Effector memory CD4-positive, alpha-beta T cell (primary cell): ENCODE measurements at places on chromosomes 12 and 14.

GRCh38 chr12:106446419-106447092, 89.0 kb downstream of the POLR3B start:
- DNase-seq, result no peak

- DNase-seq, result no peak
Measured at GRCh38 chr12:77082021-77082420, 16.7 kb upstream of the E2F7 start.

- DNase-seq, result no peak
Measured at GRCh38 chr14:89163031-89163636, 253.9 kb downstream of the FOXN3 start.

DNA sequence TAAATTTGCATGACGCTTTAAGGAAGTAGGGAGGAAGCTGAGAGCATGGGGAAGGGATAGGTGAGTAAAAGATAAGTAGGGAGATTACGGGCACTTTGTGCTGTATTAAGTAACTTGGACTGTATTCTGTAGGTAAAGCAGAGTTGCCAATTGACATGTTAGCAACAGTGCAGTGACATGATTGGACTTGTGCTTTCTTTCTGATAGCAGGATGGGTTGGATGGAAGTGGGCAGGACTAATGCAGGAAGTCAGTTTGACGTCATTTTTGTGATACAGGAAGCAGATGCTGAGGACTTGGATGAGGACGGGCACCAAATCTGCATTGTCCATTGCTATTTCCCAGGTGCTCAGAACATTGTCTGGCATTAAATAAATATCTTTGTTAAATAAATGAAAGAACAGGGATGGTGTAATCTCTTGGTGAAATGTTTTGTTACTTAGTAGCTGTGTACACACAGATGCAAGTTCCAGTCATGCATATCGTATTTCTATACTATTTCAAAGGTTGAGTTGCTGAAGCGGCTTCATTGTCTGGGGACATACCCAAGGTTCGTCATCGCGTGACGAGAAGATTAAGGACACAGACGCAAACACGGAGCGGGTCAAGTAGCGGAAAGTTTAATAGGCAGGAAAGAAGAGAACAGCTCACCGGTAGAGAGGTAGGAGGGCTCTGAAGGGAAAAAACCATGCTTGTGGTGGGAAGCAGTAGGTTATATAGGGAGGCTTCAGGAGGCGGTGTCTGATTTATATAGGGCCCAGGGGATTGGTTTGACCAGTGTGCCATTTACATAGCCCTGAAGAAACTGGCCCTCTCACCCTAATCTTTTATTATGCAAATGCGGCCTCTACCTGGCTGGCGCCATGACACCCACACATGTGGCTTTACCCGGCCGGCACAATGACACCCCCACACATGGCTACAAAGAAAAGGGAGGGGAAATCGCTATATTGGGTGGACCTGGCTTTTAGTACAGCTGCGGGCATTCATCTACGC, 30.7 kb downstream of the GUCY2C start:
- no peak for DNase-seq

DNA sequence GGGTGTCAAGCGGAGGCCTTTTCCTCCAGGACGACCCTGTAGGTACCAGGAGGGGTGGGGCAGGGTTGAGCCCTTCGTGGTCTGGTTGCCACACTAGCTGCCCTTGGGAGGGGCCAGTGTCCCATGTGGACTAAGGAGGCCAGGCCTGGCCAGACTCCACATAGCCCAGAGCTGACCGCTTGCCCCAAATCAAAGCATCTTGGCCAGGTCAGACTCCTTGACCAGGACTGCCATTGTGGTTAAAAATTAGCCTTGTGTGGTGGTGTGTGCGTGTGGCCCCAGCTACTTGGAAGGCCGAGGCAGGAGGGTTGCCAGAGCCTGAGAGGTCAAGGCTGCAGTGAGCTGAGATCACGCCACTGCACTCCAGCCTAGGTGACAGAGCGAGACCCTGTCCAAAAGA, 24.8 kb downstream of the ALDH2 start:
- no peak for DNase-seq

DNA sequence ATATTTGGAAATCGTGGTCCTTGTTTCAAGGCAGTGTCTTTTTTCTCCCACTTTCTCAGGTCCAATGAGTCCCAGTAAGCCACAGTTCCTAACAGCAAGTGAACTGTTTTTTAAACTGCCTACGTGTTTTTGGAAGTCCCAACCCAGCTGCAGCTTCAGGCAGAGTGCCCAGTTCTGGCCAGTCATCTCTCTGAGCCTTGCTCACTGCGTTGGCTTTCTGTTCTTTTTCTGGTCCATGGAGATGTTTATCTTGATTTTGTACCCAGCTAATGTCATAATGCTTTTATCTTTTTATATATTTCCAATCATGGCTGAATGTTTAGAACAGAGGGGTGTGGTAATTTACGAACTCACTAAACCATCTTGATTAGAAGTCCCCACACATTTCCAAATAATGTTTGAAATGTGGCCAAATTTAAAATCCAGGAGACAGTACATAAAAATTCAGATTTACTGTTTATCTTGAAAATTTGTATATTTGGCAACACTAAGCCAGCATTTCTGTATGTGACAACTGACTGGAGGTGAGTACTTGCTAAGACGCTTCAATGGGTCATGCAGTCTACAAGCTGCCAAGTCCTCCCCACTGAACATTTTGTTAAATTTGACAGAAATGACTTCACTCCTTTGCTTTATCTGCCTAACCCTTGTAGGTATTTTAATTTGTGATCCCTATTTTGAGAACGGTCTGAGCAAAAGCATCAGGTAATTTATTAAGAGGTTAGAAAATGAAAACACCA, 46.1 kb upstream of the OTOGL start:
- no peak for DNase-seq

- no peak for DNase-seq
Measured at GRCh38 chr12:27814411-27814810, 34.4 kb upstream of the MANSC4 start.

DNA sequence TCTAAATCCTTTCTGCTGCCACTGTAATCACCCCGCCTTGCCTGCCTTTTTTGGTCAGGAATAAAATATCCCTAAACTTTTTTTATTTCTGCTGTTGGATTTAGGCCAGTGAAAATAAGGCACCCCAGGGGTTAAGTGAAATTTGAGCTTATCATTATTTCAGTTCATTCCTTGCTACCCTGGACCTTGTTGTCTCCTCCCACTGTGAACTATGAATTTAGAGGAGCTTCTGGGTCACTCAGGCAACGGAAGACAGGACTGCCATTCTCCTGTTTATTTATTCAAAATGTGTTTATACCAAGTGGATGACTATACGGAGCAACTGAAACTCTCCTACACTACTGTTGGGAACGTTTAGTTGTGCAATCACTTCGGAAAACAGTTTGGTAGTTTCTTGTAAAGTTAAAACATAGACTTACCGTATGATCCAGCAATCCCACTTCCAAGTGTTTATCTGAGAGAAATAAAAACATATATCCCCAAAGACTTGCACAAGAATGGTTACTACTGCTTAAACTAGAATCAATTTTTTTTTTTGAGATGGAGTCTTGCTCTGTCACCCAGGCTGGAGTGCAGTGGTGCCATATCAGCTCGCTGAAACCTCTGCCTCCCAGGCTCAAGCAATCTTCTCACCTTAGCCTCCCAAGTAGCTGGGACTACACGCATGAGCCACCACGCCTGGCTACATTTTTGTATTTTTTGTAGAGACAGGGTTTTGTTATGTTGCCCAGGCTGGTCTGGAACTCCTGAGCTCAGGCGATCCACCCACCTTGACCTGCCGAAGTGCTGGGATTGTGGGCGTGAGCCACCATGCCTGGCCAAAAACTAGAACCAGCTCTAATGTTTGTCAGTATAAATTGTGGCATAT, 2.3 kb upstream of the TRAFD1 start:
- no peak for DNase-seq

DNA sequence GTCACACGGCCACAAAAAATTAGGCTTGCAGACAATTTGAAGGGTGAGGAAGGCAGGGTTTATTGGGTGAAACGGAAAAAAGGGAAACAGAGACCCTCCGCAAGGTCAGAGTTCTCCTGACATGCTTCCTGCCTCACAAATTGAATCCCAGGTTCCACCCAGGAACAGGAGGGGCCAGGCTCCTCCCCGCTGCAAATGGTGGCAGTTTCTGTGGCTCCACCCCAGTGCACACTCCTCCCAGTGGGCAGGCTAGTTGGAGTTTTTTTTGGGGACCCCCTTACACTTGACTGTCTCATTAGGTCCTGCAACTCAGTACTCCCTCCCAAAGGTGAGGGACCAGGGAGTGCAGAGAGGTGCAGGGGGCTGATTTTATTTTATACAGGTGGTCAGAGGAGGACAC, 39.4 kb upstream of the PPP1CC start:
- no peak for DNase-seq

- no peak for DNase-seq
Measured at GRCh38 chr12:50309950-50310349, 26.6 kb upstream of the LIMA1 start.

GRCh38 chr12:51536159-51536558, 54.9 kb upstream of the SCN8A start:
- no peak for DNase-seq

- DNase-seq, result no peak
Measured at GRCh38 chr14:100282766-100283419, 23.4 kb downstream of the SLC25A29 start.

DNA sequence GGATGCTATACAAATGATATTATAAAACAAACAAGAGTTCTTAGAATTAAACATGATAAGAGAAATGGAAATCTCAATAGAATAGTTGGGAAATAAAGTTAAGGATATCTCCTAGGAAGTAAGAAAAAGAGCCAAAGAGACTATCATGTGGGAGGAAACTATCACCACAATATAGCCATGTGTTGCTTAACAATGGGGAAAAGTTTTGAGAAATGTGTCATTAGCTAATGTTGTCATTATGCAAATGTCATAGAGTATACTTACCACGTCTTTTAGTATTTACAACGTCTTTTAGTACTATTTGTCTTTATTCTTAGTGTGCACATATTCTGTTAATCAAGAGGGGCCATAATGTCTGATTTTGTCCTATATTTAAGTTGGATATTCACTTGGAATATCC, 58.7 kb downstream of the ZNF641 start:
- DNase-seq, result no peak

- no peak for DNase-seq
Measured at GRCh38 chr12:14910090-14910915, 24.6 kb upstream of the MGP start.

DNA sequence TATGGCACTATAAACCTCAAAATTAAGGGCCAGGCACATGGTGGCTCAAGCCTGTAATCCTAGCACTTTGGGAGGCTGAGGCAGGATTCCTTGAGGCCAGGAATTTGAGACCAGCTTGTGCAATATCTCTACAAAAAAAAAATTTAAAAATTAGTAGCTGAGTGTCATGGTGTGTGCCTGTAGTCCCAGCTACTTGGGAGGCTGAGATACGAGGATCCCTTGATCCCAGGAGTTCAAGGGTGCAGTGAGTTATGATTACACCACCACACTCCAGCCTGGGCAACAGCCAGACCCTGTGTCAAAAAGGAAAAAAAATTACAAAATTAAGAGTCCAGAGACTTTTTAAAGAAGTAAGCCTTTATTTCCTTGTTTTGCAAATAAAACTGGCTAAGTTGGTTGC, 1.8 kb upstream of the GCN1 start:
- no peak for DNase-seq

DNA sequence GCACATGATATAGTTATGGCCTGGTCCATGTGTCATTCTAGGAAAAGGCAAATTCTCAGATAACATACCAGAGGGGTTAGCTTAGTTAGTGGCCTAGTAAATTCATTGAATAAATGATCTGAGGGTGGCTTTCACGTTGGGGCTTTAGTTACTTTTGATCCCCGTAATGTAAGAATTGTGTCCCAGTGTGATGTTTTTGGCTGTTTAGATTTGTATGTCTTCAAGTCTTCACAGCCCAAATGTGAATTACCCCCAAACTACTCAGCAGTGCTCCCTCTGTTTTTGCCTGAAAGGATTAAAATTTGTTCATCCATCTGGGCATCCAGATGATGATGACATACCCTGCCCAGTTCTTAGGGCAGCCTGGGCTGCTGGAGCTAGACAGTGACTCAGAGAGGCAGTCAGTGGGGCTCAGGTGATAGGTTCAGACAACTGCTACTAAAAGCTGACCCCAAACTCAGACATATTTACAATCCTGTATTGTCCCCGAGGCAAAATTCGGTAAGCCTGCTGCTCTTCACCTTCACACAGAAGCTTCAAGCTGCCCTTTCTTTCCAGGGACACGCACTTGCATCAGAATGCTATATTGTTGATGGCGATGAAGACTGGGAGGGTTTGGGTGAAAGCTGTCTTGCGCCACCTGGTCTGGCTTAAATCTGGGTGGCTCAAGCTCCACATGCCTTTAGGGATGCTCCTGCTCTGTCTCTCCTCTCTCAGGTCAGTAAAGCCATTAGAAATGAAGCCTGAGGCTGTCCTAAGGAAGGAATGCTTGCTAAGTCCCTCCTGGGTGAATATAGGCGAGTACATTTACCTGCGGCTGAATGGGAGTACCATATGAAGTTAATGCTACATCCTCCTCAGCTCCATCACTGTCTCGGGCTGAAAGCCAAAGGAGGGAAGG, 10.3 kb downstream of the GPRC5D start:
- no peak for DNase-seq

GRCh38 chr12:120799243-120800045, 73.8 kb downstream of the ACADS start:
- no peak for DNase-seq

- no peak for DNase-seq
Measured at GRCh38 chr14:82075566-82075965, 541.9 kb upstream of the SEL1L start.

DNA sequence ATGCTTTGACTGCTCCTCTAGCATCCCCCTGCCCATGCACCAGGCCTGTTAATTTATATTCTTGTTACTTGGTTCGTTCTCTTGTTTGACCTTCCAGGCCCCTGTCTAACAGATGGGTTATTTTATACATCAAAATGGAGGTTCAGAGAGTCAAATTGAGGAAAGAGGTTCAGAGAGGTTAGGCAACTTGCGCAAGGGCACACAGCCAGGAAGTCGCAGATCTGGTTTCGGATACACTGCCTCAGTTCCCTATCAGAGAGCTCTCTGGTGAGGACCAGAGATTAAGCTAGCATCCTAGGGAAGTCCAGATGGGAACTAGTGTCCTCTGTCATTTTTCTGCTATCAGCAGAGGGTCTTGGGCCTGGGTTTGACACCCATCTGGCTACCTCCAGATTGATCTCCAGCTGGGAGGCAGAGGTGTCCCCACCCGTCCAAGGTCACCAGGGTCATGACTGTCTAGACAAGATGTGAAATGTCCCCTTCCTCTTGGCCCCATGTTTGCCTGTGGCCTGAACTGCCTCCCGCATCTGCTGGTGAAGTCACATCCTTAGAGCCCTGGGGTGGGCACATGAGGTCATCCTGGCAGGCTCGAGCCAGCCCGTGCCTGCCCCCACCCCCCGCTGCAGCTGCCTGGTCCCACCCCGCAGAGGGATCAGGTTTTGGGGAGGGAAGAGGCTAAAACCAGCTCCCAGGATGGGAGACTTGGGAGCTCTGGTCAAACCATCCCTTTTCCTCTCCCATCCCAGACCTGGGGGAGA, 84.3 kb upstream of the NCOR2 start:
- no peak for DNase-seq
